Pulmonary artery endothelial cell (primary cell): ENCODE measurements at places on chromosomes 2 and 18. TPM values are rescaled to one million over a fixed set of nuclear protein-coding genes. Genes with fewer than 3 reads are reported as not detected.

The CCDC74A gene
- 3.4 and 3.8 TPM in 2 replicates for total RNA-seq

The RNF152 gene
- 46.2 and 76.5 TPM in 2 replicates for total RNA-seq

The ACMSD gene
- total RNA-seq: not detected in 2 replicates

The DTNB gene
- total RNA-seq: 7.3 and 7.4 TPM in 2 replicates

The ASXL2 gene
- 5.1 and 6.6 TPM in 2 replicates for total RNA-seq

The POTEC gene
- not detected in 2 replicates for total RNA-seq

The RIF1 gene
- total RNA-seq: 40.7 and 54.3 TPM in 2 replicates

The AOX1 gene
- total RNA-seq: 3.4 and 14.5 TPM in 2 replicates

The NTSR2 gene
- total RNA-seq: not detected in 2 replicates

The NEU4 gene
- total RNA-seq: not detected in 2 replicates

The EVX2 gene
- not detected in 2 replicates for total RNA-seq

The CELF4 gene
- not detected in 2 replicates for total RNA-seq

The LIPG gene
- 21.3 and 57.5 TPM in 2 replicates for total RNA-seq

The CPS1 gene
- 3.9 and 18.0 TPM in 2 replicates for total RNA-seq

The AMMECR1L gene
- 17.2 and 22.5 TPM in 2 replicates for total RNA-seq

The UGT1A10 gene
- total RNA-seq: not detected in 2 replicates

The RPRM gene
- total RNA-seq: not detected in 2 replicates

The B3GNT7 gene
- 0.26 and 0.49 TPM in 2 replicates for total RNA-seq

The B4GALT6 gene
- 9.1 and 12.2 TPM in 2 replicates for total RNA-seq

The MYO5B gene
- 0.14 and 0.20 TPM in 2 replicates for total RNA-seq

The FARP2 gene
- total RNA-seq: 37.2 and 41.6 TPM in 2 replicates

The PLEKHM3 gene
- 7.2 and 11.4 TPM in 2 replicates for total RNA-seq

The RIT2 gene
- not detected in 2 replicates for total RNA-seq

The DNAJC5G gene
- not detected in 2 replicates for total RNA-seq

The DSC3 gene
- total RNA-seq: 0.04 and 2.0 TPM in 2 replicates

The FOXI3 gene
- not detected in 2 replicates for total RNA-seq

The FZD7 gene
- total RNA-seq: 0.33 and 0.35 TPM in 2 replicates

The LIMS3 gene
- 3.3 and 7.3 TPM in 2 replicates for total RNA-seq

The RBM44 gene
- 0.33 and 0.39 TPM in 2 replicates for total RNA-seq

The NCL gene
- total RNA-seq: 409 and 566 TPM in 2 replicates

The RESP18 gene
- not detected in 2 replicates for total RNA-seq

The POTEI gene
- 0.07 TPM in 2 replicates for total RNA-seq

The MAB21L4 gene
- total RNA-seq: not detected in 2 replicates

The RGPD6 gene
- 23.0 and 29.9 TPM in 2 replicates for total RNA-seq

The MCFD2 gene
- 228 and 231 TPM in 2 replicates for total RNA-seq

The CD8B2 gene
- not detected in 2 replicates for total RNA-seq

The BOD1L2 gene
- total RNA-seq: not detected in 2 replicates

The MARCO gene
- total RNA-seq: not detected in 2 replicates

The RNU2-63P gene
- total RNA-seq: 66.2 TPM in 1 of 2 replicates, not detected in the other

The OLA1 gene
- 123 and 127 TPM in 2 replicates for total RNA-seq

The TUBA4B gene
- not detected in 2 replicates for total RNA-seq

The CDH2 gene
- 31.6 and 36.5 TPM in 2 replicates for total RNA-seq

The MPP4 gene
- 9.0 TPM in 2 replicates for total RNA-seq
